WTC11 (cell line): ENCODE measurements at places on chromosomes 11 and 22.

DNA sequence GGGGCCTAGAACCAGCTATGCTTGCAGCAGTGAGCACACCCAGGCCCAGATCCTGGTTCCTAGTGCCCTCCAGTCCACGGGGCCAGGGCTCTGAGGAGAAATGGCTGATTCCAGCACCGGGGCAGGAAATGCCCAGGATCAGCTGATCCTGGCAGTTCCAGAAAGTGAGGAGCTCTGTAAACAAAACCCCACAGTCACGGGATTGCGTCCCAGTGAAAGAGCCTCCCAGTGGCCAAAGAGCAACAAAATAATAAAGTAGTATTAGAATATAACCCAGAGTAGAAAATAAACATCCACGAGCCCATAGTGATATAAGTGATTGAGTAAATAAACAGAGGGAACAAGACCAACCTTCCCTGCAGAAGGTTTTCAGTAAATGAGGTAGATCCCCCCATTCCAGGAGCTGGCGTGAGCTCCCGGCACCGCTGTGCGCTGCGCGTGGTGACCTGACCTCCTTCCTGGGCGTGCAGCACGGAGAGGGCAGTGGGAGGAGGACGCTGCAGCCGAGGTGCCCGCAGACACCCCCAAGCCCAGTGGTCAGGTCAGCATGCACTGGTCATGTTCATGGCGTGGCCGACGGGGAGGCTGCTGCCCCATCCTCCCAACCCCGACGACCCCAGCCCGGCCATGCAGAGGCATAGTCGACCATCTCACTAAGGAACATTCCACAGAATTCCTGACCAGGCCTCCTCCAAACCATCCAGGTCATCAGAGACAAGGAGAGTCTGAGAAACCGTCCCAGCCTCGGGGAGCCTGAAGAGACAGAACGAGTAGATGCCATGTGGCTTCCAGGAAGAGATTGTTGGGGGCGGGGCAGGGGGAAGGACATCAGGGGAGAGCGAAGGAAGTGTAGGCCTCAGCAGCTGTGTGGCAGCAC is 19.8 kb downstream of the PTDSS2 start:
- no peaks in the 10 kb centered on the region for H3K27me3 ChIP-seq
- peak overlapping the region; percentile 91 for H3K27ac ChIP-seq
- H3K4me3 ChIP-seq, result no peak overlapping the region
- H3K4me1 ChIP-seq, result peaks cover 33% of the 10 kb centered on the region
- DNase-seq, result no peak
- peaks cover 10% of the 10 kb centered on the region for H3K36me3 ChIP-seq

GRCh38 chr22:26463101-26463661 is 20.4 kb downstream of the HPS4 start:
- peaks cover 56% of the 10 kb centered on the region for H3K36me3 ChIP-seq
- H3K27ac ChIP-seq, result no peak overlapping the region
- DNase-seq, result no peak
- H3K4me1 ChIP-seq, result peaks cover 4% of the 10 kb centered on the region; the same call in 1 of the 2 replicates
- H3K27me3 ChIP-seq, result no peaks in the 10 kb centered on the region

GRCh38 chr11:84524422-84525051 is 1102.6 kb downstream of the DLG2 start:
- no peak for DNase-seq
- H3K27me3 ChIP-seq, result no peaks in the 10 kb centered on the region
- H3K36me3 ChIP-seq, result no peaks in the 10 kb centered on the region
- no peak overlapping the region for H3K27ac ChIP-seq

DNA sequence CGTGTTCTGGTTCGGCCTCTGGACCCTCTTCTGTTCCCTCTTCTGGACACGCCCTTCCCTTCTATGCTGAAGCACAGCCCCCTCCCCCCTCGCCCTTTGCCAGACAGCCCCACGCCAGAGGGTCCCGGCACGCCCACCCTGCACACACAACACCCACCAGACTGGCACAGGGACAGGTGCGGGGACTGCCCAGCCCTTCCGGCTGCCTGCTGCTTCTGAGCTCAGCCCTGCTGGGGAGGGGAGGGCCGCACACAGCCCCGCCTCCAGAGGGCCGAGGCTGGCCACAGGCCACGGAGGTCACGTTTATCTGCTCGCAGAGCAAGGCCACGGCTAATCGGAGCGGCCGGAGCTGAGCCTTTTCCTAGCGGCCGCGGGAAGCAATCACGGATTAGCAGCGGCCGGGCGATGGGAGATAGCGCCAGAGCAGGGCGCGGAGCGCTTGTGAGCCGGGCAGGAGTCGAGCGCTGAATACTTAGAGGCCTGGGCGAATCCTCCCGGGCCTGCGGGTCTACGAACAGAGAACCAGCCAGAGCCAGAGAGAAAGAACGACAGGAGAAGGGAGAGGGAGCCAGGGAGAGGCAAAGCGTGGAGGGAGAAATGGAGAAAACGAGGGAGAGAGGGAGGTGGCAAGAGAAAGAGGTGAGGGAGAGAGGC is 21.5 kb downstream of the OTUB1 start:
- H3K4me1 ChIP-seq, result peaks cover 18% of the 10 kb centered on the region
- no peak overlapping the region for H3K27ac ChIP-seq
- peaks cover 100% of the 10 kb centered on the region for H3K27me3 ChIP-seq
- peak overlapping the region; percentile 69 for H3K4me3 ChIP-seq
- peaks cover 8% of the 10 kb centered on the region for H3K36me3 ChIP-seq

DNA sequence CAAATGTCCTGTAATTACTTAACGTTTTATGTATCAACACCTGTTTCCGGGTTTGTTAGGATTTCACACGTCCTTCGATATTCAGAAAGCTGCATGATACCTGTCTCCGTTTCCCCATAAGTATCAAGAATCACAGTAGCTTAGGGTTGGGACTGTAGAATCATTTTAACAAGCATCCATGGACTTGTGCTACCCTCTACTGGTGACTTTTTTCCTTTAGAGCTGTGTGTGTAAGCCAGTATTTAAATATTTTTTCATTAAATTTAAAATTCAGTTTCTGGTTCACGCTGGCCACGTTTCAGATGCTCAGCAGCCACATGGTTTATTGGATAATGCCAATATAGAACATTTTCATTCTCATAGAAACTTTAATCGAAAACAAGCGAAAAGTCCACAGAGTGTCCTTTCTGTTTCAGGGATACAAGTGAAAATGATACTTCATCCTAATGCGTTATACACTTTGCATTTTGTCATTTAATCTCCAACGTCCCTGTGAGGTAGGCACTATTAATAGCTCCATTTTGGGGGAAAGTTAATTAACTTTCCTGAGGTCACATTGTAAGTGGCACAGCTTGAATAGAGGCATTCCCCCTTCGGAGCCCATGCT is 61.5 kb upstream of the SLC25A18 start:
- peaks cover 2% of the 10 kb centered on the region; the same call in 1 of the 2 replicates for H3K4me1 ChIP-seq
- no peak for DNase-seq
- no peak overlapping the region for H3K4me3 ChIP-seq
- H3K27me3 ChIP-seq, result no peaks in the 10 kb centered on the region
- peaks cover 64% of the 10 kb centered on the region for H3K36me3 ChIP-seq

DNA sequence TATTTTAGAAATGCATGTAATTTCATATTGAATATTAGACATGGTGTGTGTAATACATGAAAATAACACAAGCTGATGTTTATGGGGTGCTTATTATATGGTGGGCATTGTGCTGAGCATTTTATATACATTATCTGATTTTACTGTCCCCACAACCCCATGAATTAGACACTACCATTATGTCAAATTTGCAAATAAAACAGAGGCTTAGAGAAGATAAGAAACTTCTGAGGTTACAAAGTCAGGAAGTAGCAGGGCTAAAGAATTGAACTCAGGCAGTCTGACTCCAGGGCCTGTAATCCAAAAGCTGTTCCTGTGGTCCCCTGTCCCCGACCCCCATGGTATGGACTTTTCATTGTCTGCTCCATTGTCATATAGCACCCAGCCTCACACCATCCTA is 49.4 kb upstream of the NAV2 start:
- peaks cover 7% of the 10 kb centered on the region for H3K4me1 ChIP-seq
- no peak for DNase-seq
- H3K27ac ChIP-seq, result no peak overlapping the region
- no peak overlapping the region for H3K4me3 ChIP-seq
- H3K36me3 ChIP-seq, result no peaks in the 10 kb centered on the region

DNA sequence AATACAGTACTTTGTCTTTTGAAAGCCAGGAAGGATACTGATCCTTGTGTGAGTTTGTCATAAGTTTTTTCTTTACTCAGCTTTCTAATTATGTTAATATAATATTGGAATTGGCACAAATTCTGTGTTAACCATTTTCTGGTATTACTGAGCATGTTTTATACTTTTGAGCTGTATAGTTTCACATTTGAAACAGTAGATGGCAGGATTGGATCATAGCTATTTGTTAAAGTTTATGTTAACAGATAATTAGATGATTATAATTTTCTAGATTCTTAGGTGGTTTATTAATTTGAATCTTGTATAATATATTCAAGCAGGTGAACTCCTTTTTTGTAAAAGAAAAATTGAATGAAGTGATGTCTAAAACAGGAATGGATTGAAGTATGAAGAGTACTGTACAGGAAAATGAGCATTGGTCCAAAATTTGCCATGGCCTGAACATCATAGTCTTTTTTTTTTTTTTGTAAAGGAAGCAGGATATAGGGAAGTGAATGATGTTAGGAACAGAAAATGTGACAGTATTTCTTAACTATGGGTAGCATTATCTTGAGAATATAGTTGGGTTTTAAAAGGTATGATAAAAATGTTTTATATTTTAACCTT is 102.0 kb downstream of the CYP2R1 start:
- DNase-seq, result no peak
- H3K36me3 ChIP-seq, result no peaks in the 10 kb centered on the region
- H3K27ac ChIP-seq, result no peak overlapping the region
- H3K27me3 ChIP-seq, result no peaks in the 10 kb centered on the region; the same call in 1 of the 2 replicates
- H3K4me1 ChIP-seq, result peaks cover 4% of the 10 kb centered on the region; the same call in 1 of the 2 replicates
- no peak overlapping the region for H3K4me3 ChIP-seq
